ENCODE measurements at places on chromosomes 6 and 20.

DNA sequence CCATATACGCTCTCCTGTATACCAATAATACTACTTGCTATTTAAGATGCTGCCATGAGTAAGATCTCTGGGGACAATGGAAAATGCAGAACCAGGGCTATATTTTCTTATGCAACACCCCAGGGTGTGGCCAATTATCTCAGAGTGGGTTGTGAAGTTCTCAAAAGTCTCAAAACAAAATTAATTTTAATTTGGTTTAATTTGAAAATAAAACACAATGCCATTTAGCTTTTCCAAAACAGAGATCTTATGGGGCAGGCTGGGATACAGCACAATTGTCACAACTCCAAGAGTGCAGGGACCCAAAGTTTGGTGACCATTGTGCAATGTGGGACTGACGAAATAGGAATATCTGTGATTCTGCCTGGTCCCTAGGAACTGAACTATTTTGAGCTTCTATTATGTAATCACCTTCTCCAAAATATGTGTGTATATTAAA lies 43.1 kb downstream of the MBOAT1 start:
- no peak for DNase-seq

- no peak for DNase-seq
Observed at GRCh38 chr20:48192109-48192508, 406.8 kb upstream of the SULF2 start.

GRCh38 chr6:7108964-7109836 lies 1.4 kb downstream of the RREB1 start:
- DNase-seq, result no peak

DNA sequence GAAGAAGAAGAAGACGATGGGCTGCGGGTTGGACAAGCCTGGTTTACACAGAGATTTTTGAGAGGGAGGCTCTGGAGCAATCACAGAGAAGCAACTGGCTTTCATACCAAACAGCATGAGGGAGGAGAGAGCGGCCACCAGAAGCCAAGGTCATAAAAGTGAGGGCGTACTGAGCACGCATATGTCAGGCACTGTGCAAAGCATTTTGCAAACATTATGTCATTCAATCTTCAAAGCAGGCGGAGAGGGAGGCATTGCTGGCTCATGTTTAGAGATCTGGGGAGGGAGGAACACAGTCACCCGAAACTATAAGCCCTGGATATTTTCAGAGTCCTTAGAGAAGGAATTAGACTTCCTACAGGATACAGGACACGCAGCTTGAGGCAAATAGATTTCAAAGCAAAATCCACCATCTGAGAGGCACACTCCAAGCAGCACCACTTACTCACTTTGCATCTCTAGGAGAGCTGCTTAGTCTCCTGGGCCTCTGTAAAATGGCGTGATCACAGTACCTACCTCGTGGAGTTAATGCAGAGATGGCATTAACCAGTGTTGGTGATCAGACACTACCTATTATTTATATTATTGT lies 24.6 kb downstream of the RAMACL start:
- no peak for DNase-seq

- DNase-seq, result no peak
Observed at GRCh38 chr20:22472447-22473100, 111.8 kb downstream of the FOXA2 start.

DNA sequence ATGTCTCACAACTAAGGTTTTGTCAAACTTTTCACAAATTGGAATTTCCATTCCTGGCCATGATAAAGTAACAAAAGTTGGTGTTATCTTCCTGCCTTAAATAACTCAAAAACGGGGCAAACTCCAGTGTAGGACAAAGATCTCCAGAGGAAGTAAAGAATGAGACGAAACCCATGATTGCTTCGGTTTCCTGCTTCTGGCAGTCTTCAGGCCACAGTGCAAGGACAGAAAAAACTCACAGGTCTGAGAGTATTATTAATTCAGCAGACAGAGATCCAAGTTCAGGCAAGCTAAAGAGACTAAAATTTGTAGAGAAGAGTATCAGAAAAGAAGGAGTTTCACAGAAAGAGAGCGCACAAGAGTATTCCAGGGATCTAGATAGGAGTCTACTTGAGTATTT lies 64.8 kb upstream of the RCAN2 start:
- DNase-seq, result no peak

- DNase-seq, result no peak
Observed at GRCh38 chr6:6730831-6731230, 142.3 kb downstream of the LY86 start.

DNA sequence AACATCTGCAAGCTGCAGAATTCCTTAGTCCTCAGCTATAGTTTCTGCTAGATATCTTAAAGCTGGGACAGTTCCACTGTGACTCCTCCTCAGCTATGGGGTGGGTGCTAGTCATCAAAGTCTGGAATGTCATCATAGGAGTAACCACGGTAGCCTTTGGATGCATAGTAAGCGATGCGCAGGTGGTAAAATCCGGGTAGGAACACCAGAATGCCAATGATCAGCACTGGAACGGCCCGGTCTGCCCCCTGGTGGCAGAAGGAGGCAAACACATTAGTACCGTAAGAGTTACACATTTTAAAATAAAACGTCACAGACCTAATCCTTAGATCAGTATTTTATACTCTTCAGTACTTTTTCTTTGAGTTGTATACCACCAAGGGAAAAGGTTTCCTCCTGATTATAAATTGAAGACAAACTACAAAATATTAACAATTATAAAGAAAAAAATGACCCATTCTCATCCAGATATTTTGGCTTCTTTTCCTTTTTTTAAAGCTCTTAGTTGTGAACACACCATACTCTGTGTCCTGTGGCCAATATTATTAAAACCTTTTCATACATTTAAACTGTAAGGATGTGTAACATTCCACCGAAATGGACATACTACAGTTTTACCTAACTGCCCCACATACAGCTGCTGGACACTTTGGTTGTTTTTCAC lies 18.9 kb downstream of the PCNA start:
- peak; percentile 23 for DNase-seq

- no peak for DNase-seq
Observed at GRCh38 chr20:24587384-24588046, 118.1 kb downstream of the SYNDIG1 start.

GRCh38 chr6:37779902-37780628 lies 39.5 kb upstream of the ZFAND3 start:
- no peak for DNase-seq

DNA sequence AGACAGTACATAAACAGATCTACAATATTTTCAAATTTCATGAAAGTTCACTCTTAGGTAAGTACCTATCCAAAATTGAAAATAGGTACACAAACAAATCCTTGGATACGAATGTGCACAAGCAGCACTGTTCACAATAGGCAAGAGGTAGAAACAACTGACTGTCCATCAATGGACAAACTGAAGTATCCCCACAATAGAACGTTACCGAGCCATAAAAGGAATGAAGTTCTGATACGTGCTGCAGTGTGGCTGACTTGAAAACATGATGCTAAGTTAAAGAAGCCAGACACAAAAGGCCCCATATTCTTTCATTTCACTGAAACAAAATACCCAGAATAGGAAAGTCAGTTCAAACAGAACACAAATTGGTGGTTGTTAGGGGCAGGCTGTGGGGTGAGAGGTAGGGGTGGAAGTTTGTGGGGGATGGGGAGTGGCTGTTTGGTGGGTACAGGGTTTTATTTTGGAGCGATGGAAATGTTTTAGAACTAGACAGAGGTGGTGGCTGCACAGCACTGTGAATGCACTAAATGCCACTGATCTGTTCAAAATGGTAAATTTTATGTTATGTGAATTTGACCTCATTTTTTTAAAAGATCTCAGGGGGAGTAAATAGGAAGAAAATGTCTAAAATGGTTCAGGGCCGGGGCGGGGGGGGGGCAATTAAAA lies 89.5 kb downstream of the ZMYND8 start:
- no peak for DNase-seq

DNA sequence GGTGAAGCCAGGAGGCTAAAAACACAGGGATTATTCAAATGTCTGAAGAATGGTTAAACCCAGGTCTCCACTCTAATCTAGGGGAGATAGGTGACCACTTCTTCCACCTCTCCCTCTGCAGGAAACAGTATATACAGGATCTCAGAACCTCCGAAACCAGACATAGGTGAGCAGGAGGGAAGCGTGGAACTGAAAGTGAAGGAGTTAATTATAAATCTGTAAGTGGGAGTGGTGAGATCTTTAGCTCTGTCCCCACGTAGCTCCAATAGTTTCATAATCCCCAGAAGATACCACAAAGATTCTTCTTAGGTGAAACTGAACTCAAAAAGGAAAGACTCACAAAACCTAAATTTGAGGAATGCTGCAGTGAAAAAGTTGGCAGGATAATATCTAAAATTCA lies 76.8 kb downstream of the THEMIS start:
- no peak for DNase-seq

- DNase-seq, result no peak
Observed at GRCh38 chr6:157668713-157669112, 154.3 kb upstream of the SNX9 start.

- DNase-seq, result no peak
Observed at GRCh38 chr6:82511546-82511945, 147.9 kb downstream of the TPBG start.

GRCh38 chr20:38169636-38170193 lies 4.6 kb upstream of the TGM2 start:
- DNase-seq, result no peak

- no peak for DNase-seq
Observed at GRCh38 chr6:70152786-70153185, 150.1 kb downstream of the COL9A1 start.

DNA sequence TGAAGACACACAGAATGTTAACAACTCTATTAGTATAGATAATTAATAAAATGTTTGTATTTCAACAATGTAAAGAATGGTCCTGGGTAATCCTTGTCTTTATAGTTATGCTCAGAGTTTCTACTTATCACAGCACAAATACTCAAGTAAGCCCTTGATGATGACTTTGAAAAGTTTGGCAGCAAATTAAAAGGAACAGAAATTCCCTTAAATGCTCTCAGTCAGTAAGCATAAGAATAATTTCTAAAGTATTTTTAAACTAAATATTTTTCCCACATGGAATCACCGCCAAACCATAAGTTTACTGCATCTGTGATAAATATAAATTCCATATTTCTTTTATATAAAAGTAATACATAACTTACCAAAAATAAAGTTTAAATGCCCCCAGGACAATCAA lies 96.1 kb downstream of the COL12A1 start:
- no peak for DNase-seq

- no peak for DNase-seq
Observed at GRCh38 chr20:11332381-11332780, 585.3 kb upstream of the BTBD3 start.

- DNase-seq, result no peak
Observed at GRCh38 chr6:73325656-73326055, 28.4 kb downstream of the DPPA5 start.

DNA sequence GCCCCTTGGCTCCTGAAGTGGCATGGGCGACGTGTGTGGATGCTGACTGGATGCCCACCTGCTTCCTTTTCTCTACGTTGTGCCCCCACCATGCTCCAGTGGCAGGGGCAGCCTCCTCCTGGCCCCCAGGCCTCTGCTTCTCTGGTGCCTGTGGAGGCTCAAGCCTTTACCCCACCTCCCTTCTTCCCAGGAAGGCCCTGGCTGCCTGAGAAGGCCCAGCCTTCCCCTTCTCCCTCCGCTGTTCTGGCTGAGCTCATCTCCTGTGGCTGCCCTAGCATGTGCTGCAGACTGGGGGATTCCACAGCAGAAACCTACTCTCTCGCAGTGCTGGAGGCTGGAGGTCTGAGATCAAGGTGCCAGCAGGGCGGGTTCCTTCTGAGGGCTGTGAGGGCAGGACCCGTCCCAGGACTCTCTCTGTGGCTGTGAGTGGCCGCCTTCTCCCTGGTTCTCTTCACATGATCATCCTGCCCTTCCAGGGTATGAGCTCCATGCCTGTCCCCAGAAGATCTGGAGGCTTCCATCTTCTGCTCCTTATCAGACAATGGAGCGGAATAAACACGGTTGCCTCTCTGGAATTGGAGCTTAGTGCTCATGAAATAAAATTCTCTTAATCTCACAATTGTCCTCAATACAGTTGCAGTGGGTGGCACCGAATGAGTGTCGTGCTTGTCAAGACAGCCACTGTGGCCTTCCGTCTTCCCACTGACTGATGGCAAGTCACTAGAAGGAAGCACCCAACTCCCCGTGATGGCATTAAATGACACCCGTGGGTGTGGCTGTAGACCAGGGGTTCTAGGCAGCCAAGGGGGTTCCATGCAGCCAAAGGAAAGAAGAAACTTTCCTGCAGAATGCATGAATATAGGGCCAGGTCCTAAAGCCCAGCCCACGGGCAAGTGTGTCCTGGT lies 25.1 kb downstream of the PHACTR3 start:
- DNase-seq, result no peak

- DNase-seq, result no peak
Observed at GRCh38 chr6:39882531-39882899, 51.7 kb downstream of the MOCS1 start.

GRCh38 chr20:12965870-12966251 lies 42.9 kb upstream of the SPTLC3 start:
- no peak for DNase-seq

GRCh38 chr6:48714699-48715098 lies 603.7 kb upstream of the PTCHD4 start:
- no peak for DNase-seq

- no peak for DNase-seq
Observed at GRCh38 chr20:48648482-48649051, 179.2 kb downstream of the PREX1 start.

- DNase-seq, result no peak
Observed at GRCh38 chr20:10649080-10649796, 24.6 kb downstream of the JAG1 start.

DNA sequence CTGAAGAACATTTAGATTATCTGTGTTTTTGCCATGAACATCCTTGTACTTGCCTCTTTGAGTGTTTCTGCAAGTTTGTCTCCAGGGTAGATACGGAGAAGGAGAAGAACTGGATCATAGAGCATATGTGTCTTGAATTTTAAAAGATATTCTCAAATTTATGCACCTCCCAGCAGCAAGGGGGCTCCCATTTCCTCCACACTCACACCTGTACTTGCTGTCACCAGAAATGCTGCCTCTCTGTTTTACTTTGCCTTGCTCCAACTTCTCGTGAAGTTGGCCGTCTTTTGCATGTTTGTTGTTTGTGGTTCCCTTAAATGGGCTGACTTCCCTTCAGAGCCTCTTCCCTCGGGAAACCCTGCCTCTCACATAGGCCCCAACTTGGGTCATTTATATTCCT lies 171.0 kb downstream of the TFAP2C start:
- no peak for DNase-seq

GRCh38 chr20:43605715-43606114 lies 15.0 kb downstream of the IFT52 start:
- DNase-seq, result no peak

GRCh38 chr6:163485388-163485851 lies 70.9 kb downstream of the QKI start:
- no peak for DNase-seq

DNA sequence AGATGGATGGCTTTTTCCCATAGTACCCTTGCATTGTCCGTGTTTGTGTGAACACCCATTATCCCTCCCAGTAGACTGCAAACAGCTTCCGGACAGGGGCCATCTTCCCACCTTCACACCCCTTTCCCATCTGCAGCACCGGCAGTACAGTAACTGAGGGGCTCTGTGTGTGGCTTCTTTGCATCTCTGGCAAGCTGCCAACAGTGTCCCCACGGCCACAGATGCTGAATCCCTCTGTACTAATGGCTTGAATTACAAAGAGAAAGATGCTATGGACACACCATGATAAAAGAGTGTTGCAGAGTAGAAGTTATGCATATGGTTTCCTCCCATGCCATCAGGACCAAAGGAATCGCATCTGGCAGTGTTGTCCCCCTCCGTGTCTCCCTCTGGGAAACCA lies 101.1 kb upstream of the CDYL start:
- DNase-seq, result no peak

Data from iPS DF 19.7 (cell line).